ENCODE measurements at places on chromosomes 6 and 20.

DNA sequence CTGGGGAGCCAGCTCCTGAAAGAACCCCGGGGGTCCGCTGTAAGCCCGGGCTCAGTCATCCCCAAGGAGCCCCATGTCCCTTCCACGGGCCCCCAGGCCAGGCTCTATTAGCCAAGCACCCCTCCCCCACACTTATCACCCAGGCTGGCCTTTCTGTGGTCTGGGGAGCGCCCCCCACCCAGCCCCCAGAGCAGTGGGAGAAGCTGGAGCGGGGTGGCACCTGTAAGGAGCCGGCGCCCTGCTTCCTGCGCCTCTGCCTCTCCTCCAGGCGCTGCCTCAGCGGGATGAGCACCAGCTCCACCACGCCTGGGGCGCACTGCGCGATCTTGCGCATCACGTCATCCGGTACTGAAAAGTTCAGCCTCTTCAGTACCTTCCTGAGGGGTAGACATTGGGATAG is 2.3 kb downstream of the SPEF1 start:
- DNase-seq, result no peak

DNA sequence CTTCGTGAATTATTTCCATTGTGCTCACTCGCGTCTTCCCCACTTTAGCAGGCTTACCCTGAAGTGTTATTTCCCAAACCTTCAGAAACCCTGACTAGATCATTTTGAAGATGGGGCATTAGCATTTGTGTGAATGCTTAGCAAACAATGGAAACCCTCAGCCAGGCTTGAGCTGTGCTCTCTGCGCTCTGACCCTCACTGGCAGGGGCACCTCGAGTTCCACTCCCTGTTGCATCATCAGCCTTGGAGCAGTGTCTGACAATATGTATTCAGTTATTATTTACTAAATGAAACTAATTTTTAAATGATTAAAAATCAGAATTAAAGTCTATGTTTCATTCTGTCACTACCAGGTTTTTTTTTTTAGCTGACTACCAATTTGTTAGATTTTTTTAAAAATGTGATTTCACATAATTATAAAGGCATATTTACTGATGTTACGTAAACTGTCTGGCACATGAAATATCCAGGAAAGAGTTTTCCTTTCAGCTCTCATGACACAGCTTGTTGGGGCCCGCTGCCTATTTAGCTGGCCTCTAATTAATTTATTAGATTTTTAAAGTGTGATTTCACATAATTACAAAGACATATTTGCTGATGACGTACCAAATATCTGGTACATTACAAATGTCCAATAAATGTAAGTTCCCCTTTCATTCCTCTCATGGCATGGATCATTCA is 155.2 kb downstream of the PACRG start:
- no peak for DNase-seq

DNA sequence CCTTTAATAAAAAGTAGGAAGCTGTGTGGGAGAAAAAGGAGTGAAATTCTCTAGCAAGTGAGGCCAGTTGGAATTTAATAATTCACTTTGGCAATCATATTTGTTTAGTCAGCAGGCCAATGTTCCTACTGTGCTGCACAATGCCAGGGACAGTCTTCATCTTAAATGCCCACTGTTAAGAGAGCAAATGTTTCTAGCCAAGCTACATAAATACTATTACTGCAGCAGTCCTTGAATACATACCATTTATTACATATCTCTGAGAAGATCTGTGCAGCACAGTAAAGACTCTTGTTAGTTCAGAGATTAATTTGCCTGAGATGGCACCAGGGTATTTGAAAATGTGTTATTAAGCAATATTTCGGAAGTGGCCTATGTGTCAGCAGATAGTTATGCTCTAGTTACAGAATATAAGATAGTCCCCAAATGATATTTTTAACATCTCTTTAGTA is 105.4 kb downstream of the OGFRL1 start:
- DNase-seq, result no peak

DNA sequence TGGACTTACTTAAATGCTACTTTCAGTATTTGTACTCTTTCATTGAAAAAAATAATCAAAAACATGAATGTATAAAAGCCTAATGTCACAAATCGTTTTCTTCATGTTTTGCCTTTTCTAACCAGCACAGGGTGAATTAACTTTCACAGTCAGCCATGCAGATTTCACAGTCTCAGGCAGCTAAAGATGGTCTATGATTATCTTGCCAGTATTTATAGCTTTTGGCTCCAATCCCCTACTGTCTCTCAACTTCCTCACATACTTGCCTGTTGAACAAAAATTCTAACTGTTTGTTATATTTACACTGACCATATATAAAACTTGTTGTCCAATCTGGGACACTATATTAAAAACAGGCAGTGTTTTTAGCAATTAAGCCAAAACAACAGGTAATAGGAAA is 358.2 kb downstream of the ARHGAP18 start:
- no peak for DNase-seq

DNA sequence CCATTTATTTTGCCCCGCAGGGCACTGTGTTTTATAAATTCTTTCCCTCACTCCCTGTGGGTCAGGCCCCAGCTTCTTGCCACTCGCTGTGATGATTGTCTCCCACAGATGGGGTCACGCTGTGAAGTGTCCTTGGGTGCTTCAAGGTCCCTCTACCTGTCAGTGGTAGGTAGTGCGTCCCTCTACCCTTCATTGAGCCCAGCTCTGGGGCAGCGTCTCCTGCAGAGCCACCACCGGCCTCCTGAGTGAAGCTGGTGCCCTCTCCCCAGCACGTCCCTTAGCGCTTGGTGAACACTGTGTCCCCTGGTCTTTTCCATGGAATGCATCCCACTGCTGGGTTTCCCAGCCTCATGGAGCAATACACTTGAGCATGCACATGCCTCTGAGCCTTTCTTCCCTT is 108.2 kb downstream of the NRN1 start:
- DNase-seq, result no peak

- peak; percentile 30 for DNase-seq
These were observed 22.6 kb upstream of the RIN2 start for GRCh38 chr20:19735446-19735845.

- no peak for DNase-seq
These were observed 45.3 kb upstream of the NRSN1 start for GRCh38 chr6:24080711-24081110.

DNA sequence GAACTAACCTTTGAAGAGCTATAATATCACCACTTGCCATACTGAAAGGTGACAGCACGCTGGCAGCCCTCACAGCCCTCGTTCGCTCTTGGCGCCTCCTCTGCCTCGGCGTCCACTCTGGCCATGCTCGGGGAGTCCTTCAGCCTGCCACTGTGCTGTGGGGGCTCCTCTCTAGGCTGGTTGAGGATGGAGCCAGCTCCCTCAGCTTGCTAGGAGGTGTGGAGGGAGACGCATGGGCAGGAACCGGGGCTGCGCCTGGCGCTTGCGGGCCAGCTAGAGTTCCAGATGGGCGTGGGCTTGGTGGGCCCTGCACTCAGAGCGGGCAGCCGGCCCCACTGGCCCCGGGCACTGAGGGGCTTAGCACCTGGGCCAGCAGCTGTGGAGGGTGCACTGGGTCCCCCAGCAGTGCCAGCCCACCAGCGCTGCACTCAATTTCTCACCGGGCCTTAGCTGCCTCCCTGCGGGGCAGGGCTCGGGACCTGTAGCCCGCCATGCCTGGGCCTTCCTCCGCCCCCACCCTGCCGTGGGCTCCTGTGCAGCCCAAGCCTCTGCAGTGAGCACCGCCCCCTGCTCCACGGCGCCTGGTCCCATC is 329.7 kb downstream of the LMBRD1 start:
- DNase-seq, result no peak

DNA sequence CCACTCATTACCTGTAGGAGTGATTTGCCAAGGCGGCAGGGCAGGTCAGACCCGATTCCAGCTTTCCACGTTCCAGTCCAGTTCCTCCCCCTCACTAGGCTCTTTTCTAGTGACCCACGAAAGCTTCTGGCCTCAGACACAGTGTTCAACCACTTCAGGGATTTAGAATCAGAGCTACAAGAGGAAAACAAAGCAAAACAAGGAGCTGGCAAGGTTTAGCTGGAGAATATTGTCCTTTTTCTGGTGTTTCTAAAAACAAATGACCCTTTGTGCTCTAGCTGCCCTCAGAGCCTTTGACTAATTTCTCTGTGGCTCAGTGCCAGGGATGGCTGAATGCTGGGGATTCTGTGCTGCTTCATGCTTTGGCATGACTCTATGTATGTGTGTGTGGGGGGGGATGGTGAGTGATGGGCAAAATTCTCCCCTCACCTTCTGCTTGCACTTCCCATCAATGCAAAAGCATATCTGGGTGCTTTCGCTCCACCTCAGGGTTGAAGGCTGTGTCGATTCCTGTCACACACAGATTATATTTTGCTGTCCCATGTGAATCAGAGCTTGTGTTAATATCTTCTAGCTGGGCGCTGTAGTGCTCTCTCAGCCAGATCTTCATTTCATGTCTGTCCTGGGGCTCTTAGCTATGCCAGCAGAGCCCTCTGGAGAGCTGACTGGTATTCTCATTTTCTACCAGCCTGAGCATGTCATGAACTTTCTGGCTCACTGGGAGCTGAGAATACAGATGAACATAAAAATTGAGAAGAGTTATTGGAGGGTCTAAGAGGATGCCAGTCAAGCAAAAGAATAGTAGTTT is 19.3 kb upstream of the NEDD9 start:
- peak; percentile 82 for DNase-seq

DNA sequence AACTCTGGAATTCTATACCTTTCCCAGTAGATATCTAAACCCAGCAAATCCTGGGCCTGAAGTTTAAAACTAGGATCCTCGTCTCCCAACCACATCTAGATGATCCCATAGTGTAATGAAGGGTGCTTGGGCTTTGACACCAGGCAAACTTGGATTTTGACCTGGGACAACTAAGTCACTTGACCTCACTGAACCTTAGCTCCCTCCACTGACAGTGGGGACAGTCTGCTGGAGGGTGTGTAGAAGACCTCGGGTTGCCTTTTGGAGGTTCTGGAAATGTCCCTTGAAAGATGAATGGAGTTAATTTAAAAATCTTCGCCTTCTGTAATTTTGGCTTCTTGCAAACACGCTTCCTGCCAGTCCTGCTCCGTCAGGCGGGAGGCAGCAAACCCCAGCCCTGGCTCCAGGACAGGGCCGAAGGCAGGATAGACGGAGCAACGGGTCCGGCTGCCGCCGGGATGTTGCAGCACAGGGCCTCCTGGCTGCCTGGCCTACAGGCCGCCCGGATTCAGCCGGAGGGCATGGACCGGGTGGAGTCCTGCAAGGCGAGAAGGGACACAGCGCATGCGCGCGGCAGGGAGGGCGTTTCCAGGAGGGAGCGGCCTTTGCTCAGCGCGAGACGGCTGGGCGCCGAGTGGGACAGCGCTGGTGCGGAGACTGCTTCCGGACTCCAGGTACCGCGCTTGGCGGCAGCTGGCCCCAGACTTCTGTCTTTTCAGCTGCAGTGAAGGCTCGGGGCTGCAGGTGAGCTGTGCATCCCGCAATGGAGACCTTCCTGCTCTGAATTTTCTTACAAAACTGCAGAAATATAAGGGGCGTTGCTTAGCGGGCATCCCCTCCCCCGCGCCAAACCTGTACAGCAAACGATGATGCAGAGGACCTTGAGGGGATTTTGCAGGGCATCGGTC is at the start of gene TMEM14A:
Gene TMEM14A (plus strand): TSS at position 612 of the 908 bp plus-strand sequence. CDS start 5,990 bp downstream, outside the sequence.
- DNase-seq, result peak; percentile 95

DNA sequence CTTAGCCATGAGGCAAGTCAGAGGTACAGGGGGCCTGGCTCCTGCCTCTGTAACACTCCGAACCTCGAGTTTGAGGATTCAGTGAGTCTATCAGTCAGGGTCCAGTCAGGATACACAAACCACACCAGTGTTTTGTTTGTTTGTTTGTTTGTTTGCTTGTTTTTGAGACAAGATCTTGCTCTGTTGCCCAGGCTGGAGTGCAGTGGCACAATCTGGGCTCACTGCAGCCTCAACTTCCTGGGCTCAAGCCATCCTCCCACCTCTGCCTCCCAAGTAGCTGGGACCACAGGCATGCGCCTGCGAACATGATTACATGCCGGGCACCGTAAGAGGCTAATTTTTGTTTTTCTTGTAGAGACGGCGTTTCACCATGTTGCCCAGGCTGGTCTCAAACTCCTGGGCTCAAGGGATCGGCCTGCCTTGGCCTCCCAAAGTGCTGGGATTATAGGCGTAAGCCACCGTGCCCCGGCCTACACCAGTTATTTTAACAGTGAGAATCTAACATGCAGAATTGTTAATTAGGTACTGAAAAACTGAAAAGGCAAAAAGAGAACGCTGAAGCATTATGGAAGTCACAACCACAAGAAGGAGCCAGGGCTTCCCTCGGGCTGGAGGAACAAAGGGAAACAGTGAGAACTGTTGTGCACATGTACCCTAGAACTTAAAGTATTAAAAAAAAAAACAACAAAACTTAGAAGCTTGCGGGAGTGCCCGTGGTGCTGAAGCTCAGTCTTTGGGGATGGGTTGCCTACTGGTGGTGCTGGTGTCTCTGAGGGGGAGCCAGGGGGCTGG is 40.4 kb downstream of the SRSF3 start:
- DNase-seq, result no peak

GRCh38 chr6:2783188-2783963 is 18.2 kb downstream of the WRNIP1 start:
- no peak for DNase-seq

DNA sequence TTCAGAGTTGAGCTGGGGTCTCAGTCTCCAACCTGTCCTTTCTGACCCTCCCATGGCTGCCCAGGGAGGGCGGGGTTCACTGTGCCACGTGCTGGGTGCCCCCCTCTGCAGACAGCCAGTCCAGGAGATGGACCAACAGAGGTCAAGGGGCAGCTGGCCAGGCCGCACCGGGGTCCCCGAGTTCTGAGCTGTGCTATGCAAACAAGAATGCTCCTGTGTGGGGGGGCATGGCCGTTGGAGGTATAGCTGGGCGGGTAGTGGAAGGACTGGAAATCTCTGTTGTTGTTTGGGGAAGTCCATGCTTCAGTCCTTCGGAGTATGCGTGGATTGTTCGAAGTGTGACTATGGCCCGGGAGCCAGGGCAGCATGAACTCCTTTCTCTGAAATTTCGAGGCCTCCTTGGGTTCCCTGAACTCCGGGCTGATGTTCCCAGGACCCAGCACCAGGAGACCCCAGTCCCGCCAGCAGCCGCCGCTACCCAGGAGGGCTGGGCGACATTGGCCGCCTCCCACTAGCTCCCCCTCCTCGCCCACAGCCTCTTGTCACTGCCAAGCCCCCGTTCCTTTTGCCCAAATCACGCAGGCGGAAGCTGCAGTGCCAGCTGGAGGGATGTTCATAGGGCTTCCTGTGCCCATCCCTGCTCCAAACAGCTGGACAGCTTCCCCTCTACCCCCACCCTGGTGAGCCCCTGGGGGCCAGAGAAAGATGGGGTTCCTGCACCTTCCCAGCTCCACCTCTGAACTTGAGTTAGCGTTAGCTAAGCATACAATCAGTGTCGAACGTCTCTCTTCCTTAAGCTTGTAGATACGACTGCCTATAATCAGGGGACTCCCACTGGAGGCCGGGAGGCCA is 126.6 kb downstream of the TAF4 start:
- DNase-seq, result no peak

DNA sequence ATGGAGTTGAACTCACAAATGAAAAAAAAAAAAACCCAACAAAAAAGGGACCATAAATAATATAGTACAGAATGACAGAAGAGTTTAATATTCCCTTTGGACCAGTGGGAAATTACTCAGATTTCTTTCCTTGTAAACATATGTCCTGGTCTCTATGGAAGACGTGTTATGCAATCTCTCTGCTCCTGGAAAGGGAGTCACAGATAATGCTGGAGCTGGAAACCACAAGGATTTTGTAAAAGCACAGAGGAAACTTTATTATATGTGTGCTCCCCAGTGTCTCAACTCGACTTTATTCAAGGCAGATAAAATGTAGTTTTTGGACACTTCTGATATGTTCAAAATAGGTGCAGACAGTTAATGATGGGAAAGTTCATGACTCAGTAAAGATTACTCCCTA is 88.1 kb upstream of the ZFP64 start:
- no peak for DNase-seq

Data from testis (tissue), 5 donors.